ENCODE measurements at places on chromosomes 6 and 20.

- DNase-seq = no peak
Measured at GRCh38 chr20:59777814-59778575, 155.4 kb downstream of the SYCP2 start.

GRCh38 chr6:141492521-141493284 is 640.0 kb upstream of the GJE1 start:
- no peak for DNase-seq

GRCh38 chr6:168822376-168822775 is 381.4 kb downstream of the SMOC2 start:
- no peak for DNase-seq

DNA sequence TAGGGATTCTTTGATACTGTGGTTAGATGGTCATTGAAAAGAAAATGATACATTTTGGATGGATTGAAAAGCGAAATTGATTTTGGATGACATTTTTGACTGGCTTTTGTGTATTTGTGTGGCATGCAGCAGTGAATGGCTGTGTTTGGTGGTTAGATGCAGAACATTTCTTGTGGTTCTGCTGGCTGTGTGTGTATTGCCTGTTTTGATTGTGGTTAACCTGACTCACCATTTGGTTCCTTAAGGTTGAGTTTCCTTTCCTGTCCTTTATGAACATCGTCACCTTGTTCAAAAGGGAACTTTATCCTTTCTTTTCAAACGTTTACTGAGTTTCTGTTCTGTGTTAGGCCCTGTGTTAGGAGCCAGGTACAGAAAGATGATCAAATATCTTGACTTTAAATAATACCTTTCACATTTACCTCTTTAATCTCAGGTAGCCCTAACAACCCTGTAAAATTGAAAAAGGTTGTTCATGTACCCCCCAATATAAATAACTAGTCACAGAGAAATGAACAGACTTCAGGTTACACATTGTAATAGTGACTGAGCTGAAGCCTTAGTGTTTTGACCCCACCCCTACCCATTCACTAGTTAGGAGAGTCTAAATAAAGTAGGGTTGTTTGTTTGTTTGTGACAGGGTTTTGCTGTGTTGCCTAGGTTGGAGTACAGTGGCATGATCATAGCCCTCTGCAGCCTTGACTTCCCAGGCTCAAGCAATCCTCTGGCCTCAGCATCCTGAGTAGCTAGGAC is 23.8 kb downstream of the ANKS1A start:
- peak; percentile 64 for DNase-seq

- no peak for DNase-seq
Measured at GRCh38 chr6:15259766-15260098, 13.9 kb downstream of the JARID2 start.

DNA sequence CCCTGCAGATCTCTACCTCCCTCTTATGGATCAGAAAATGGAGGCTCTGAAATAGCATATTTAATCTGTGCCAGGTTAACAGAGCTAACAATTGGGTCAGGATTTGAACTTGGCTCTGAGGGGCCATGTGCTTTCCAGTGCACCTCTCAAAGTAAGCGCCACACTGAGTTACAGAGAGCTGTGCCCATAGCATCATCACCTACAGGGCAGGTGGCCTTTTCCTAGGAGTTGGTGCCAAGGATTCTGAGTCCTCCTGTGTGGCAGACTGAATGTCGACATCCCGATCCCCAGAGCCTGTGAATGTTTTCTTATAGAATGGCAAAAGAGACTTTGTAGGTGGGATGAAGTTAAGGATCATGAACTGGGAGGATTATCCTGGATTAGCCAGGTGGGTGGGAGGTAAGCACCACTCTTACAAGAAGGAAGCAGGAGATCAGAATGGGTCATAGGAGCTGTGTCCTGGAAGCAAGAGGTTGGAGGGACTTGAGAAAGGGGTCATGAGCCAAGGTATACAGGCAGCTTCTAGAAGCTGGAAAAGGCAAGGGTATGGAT is 68.0 kb upstream of the TBC1D7 start:
- no peak for DNase-seq

DNA sequence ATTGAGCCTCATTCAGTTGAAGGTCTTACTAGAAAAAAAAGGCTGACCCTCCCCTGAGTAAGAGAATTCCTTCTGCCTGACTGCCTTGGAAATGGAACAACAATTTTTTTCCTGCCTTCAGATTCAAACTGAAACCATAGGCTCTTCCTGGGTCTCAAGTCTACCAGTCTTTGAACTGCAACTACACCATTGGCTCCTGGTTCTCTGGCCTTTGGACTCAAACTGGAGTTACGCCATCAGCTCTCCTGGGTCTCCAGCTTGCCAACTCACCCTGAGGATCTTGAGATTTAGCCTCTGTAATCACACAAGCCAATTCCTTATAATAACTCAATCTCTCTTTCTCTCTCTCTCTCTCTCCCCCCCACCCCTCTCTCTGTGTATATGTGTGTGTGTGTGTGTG is 36.0 kb upstream of the SNX9 start:
- DNase-seq = no peak

DNA sequence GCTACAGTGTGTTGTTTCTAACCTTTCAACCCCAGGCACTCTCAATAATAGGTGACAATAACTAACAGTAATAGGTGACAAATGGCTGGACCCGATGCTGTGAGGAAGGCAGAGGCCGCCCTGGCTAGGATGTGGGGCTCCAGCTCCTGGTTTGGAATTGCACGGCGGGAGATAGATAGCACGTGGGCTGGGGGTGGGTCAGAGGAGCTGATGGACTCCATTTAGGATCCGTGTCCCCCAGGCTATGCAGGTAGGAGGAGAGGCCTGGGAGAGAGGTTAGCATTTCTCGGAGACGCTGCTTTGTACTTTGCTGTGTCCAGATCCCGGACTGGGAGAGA is 61.4 kb downstream of the EZR start:
- no peak for DNase-seq

DNA sequence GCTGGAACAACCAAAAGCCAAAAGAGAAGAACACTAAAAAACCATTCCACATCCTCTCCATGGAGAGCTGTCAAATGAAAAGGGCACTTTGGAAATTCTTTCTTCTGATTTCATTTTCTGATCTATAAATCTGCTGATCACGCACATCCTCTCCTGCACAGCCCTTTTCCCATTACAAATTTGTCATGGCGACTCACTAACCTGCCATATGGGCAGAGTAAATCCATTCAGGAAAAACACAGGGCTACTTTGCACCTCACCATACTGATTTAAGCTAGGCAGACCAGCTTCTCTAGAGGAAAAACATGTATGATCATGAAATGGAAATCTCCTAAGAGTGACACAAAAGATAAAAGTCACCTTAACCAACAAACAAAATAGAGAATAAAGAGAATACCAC is 26.0 kb downstream of the TOMM6 start:
- no peak for DNase-seq

DNA sequence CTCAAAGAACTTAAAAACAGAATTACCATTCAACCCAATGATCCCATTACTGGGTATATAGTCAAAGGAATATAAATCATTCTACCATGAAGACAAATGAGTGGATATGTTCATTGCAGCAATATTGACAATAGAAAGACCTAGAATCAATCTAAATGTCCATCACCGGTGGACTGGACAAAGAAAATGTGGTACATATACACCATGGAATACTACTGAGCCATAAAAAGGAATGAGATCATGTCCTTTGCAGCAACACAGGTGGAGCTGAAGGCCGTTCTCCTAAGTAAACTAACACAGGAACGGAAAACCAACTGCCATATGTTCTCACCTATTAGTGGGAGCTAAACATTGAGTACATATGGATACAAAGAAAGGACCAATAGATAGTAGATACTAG is 576.7 kb upstream of the CITED2 start:
- DNase-seq = no peak

DNA sequence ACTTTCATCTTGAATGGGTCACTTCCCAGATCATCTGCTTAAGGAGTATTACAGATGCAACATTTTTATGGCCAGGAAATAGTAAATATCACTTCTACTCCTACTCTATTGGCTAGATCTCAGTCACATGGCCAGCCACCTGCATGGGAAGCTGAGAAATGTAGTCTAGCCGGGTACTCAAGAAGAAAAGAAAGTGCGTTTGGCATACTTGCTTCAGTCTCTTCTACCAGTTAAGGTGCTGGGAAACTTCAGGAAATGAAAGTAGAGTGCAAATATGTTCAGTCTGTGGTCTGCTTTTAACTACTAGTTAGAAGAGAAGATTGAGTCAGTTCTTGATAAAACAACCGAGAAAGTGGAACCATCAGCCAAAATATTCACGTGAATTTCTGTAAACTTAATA is 129.2 kb downstream of the PDSS2 start:
- no peak for DNase-seq

DNA sequence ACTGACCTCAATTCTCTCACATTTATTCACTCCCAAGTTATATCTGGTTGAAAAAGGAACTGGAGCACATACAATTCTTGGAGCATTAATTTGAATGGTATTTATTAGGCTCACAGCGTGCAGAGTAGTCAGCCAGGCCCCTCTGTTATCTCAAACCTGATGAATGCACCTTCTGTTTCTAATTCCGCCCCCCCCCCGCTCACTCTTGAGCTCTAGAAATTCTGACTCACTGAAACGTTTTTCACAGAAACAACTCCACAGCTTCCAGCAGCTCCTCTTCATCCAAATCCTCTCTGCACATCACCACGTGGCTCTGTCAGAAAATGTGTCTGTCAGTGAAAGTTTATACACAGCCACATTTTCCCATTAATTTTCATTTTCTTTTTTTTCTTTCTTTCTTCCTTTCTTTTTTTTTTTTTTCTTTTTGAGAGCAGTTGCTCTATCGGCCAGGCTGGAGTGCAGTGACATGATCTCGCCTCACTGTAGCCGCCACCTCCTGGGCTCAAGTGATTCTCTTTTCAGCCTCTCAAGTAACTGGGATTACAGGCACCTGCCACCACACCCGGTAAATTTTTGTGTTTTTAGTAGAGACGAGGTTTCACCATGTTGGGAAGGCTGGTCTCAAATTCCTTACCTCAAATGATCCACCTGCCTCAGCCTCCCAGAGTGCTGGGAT is 109.4 kb downstream of the TBXT start:
- DNase-seq = peak; percentile 46

GRCh38 chr6:15956205-15957106 is 172.4 kb upstream of the MYLIP start:
- no peak for DNase-seq

DNA sequence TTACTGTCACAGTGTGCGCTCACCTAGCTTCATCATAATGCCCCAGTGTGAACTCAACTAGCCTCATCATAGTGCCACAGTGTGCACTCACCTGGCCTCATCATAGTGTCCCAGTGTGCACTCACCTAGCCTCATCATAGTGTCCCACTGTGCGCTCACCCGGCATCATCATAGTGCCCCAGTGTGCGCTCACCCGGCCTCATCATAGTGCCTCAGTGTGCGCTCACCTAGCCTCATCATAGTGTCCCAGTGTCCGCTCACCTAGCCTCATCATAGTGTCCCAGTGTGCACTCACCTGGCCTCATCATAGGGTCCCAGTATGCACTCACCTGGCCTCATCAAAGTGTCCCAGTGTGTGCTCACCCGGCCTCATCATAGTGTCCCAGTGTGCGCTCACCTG is 10.6 kb downstream of the TMEM242 start:
- peak; percentile 15 for DNase-seq

GRCh38 chr6:136174510-136174909 is 75.6 kb downstream of the MTFR2 start:
- no peak for DNase-seq

Data from GM03348 (cell line).